Stimulated activated CD4-positive, alpha-beta T cell treated with anti-CD3 and anti-CD28 coated beads, Interleukin-4, amount 100 ng/mL, for 4 hours (primary cell): ENCODE measurements at places on chromosomes 1 and 21.

- DNase-seq: no peak
Observed at GRCh38 chr1:9453779-9454418, 85.4 kb upstream of the SLC25A33 start.

GRCh38 chr21:35945089-35945671 lies 115.1 kb downstream of the SETD4 start:
- no peak for DNase-seq

GRCh38 chr1:43284546-43285110 lies 753 bp downstream of the C1orf210 start:
- DNase-seq: no peak

- no peak for DNase-seq
Observed at GRCh38 chr1:23759277-23759676, 16.0 kb downstream of the ELOA start.

DNA sequence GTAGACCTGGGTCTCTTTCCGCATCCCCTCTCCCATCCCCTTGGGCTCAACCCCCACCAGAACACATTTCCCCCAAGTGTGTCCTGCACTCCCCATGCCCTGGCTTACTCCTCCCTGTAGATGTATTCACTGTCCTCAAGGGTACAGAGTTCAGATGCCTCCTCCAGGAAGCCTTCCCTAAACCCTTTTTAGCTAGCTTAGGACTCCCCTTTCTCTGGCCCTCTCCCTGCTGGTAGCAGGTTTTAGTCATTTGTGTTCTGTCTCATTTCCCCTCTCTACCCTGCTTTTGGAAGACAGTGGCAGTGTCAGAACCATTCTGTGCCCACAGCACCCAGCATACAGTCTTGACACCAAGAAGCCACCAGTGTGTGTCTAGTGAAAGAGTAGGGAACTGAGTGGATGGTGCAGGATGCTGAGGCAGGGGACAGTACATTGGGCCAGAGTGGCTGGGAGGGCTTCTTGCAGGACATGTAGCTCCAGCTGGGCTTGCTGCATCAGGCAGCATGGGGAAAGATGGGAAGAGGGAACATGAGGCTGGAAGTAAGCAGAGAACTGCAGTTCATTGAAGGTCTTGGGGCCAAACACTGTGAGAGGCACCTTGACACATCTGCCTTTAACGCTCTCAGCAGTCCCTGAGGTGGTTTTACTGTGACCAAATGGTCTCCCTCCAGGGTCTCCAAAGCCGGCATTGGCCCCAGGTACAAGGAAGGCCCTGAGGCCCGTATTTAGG lies 2.5 kb downstream of the FOXO6 start:
- no peak for DNase-seq

- DNase-seq: no peak
Observed at GRCh38 chr1:206453111-206453510, 17.2 kb upstream of the IKBKE start.

DNA sequence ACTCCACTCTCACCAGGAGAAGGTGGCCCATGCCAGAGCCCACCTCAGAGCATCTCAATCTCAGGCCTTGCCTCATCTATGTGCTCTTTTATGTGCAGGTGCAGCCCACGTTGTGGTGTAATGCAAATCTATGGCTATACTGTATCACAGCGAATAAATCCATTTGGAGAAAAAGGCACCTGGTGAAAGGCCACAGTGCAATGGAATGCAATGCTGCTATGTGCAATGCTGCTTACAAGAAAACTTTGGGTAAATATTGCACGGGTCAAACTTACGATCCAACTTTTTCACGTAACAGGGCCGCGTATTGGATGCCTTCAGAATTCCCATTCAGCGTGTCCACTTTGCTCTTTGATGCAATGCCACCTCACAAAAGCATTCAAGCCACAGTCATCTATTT lies 13.5 kb downstream of the ZBTB18 start:
- DNase-seq: no peak

DNA sequence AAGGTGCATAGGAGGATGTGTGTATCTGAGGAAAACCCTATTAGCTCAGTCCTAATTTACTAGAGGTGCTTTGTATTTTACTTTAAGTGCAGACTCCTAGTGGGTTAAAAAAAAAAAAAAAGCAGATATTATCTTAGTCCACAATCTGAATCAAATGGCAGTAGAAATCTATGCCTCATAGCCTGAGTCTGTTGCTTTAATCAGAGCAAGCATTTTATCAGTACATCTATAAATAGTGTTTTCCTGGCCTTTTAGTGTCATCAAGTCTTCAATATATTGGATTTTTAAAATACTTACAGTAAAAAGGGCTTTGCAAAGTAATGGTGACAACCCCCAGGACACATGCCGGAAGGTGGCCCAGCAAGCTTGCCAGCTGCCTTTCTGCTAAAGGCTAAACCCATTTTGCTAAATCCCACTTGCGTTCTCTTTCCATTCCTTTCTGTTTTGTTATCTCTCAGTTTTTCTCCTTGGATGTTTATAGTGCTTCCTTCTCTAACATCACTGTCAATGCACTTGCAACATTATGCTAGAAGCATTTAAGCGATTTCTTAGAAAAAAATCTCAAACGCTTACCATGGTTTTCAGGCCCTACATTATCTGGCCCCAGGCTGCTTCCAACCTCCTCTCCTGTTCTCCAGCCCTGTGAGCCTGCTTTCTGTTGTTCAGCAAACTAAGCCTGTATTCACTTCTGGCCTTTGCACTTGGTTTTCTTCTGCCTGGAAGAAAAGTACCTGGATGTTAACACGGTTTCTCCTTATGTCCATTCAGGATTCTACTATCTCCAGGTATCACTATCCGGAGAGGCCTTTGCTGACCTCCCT lies 206.3 kb downstream of the PDE4B start:
- no peak for DNase-seq

DNA sequence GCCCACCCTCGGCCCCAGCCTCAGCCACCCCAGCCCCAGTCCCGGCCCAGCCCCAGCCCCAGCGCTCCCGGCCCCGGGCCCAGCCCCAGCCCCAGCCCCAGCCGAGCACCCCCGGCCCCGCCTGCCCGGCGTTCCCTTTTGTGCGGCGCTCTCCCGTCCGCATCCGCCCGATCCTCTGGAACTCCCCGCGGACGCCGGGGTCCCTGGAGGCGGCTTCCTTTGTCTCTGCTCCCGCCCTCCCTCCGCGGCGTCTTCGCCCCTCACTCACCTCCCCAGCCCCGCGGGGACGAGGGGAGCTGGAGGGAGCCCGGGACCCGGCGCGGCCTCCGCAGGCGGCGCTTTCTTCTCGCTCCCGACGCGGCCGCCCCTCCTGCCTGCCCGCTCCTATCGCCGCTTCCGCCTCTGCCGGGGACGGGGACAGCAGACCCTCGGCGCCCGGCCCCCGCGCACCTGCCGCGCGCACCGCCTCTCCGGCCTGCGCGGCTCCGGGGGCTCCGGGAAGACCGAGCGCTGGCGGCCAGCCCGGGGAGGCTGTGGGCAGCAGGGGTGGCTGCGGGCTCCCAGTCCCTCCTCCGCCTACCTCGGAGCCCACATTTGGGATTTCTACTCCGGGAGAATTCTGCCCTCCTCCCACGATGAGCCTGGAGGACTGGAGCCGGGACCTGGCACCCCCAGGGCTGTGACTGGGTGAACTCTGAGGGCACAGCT lies 14.0 kb downstream of the AGRN start:
- DNase-seq: no peak

DNA sequence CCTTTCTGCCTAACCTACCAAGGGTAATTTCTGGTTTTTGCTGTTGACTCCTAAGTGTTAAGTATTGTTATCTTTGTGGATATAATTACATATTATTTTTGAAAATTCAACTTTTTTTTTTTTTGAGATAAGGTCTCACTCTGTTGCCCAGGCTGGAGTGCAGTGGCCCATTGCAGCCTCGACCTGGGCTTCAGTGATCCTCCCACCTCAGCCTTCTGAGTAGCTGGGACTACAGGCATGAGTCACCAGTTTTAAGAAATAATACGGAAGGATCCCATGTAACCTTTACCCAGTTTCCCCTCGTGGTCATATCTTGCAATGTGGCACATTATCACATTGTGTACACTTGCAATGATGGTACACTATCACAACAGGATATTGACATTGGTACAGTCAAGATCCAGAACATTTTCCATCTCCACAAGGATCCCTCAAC lies 3.1 kb downstream of the CHD1L start:
- no peak for DNase-seq

DNA sequence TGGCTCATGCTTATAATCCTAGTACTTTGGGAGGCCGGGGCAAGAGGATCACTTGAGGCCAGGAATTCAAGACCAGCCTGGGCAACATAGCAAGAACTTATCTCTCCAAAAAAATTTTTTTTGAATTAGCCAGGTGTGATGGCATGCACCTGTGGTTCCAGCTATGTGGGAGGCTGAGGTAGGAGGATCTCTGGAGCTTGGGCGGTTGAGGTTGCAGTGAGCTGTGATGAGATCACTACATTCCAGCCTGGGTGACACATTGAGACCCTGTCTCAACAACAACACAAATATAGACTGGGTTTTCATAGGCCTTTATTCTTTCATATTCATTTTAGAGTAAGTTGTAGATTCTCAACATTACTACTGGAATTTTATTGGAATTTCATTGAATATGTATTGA lies 12.8 kb downstream of the MED18 start:
- DNase-seq: no peak

DNA sequence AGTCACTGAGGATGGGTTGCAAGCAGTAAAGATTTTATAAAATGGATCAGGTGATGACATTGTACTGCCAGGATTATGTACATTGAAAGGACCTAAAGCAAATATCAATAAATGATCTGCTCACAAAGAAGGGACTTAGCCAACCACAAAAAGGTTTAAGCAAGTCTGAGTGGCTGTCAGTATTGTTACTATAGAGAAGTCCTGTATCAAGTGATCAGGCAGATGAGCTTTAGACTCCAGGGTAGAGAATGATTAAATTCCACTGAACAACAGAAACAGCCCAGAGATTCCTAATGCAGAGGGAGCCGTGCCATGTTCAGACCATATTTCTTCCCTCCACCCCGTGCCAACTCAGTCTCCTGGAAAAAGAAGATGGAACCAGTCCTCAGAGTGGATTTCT lies 138.9 kb downstream of the SETD4 start:
- no peak for DNase-seq

GRCh38 chr1:38287547-38287946 lies 241.0 kb upstream of the POU3F1 start:
- no peak for DNase-seq

GRCh38 chr1:59089922-59090457 lies 206.9 kb upstream of the FGGY start:
- DNase-seq: no peak

GRCh38 chr1:219398815-219399396 lies 214.0 kb downstream of the ZC3H11B start:
- DNase-seq: no peak

- no peak for DNase-seq
Observed at GRCh38 chr1:26771643-26772321, 16.0 kb upstream of the PIGV start.

GRCh38 chr1:222547944-222548671 lies at the start of gene HHIPL2:
HHIPL2 (minus strand) TSS chr1:222548104; CDS start chr1:222548044, 60 bp downstream.
- no peak for DNase-seq

DNA sequence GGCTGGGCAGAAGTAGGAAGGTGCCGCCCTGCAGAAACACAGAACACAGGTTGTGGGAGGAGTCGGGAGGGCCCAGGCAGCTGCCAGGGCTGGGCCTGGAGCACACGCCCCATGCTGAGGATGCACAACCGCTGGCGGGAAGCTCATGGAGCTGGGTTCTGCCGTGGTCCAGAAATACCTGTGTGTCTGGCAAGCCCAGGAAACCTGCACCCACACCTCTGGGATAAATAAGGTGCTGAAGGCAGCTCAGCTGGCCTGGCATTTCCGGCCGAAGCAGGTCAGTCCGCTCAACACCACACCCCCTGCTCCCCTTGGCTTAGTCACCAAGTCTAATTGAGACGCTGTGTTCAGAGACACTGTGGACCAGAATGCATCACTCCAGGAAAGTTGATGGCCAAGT lies 32.1 kb downstream of the CTNNBIP1 start:
- no peak for DNase-seq

- no peak for DNase-seq
Observed at GRCh38 chr1:166693673-166694297, 145.5 kb upstream of the POGK start.

- no peak for DNase-seq
Observed at GRCh38 chr1:222926566-222926965, 111.7 kb downstream of the DISP1 start.

GRCh38 chr1:162233066-162233465 lies 143.6 kb downstream of the SPATA46 start:
- no peak for DNase-seq

- DNase-seq: no peak
Observed at GRCh38 chr1:8752411-8752810, 65.0 kb downstream of the RERE start.

- DNase-seq: no peak
Observed at GRCh38 chr1:147625362-147625995, 44.8 kb downstream of the ACP6 start.

DNA sequence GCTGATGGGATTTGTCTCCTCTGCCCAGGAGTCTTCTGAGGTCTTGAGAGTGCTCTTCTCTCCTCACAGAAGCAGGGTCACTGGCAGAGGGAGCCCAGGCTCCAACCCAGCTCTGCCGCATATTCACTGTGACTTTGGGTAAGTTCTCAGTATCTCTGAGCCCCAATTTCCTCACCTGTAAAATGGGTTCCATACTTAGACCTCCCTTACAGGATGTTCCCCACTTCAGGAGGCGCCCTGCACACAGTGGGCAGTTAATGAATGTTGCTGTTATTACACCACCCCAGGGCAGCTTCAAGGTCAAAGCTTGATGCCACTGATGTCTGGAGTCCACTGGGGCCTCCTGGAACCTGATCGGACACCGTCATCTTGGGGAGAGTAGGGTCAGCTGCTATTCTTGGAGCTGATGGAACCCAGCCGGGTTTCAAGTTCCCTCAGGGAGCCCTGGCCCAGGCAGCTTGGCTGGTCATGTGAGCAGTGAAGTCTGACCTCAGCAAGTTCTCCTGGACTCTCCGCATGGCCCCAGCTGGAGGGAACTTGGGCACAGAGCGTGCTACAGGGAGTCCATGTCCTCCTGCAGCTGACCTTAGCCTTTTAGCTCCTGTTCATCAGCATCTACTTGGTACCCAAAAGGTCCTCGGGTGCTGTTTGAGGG lies 21.8 kb downstream of the COA7 start:
- DNase-seq: no peak

GRCh38 chr1:176957603-176958002 lies 206.9 kb downstream of the ASTN1 start:
- DNase-seq: no peak

DNA sequence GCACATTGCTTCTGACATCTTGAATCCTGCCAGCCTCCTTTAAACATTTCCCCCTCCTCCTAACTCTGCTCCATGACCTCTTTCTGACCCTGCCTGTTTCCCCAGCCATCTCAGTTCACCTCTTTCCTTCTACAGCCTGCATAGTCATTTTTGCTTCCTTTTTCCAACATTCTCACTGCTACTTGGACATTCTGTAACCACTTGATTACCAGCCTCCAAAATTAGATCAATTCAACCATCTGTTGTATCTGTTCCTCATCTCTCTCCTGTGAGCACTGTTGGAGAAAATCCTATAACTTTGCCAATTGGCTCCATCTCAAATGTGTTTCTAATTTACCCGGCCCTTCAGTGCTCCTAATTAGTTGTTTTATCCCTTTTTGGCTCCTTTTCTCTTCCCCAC lies 27.5 kb upstream of the GPR88 start:
- DNase-seq: no peak
